ENCODE measurements at places on chromosomes 11 and 22.

DNA sequence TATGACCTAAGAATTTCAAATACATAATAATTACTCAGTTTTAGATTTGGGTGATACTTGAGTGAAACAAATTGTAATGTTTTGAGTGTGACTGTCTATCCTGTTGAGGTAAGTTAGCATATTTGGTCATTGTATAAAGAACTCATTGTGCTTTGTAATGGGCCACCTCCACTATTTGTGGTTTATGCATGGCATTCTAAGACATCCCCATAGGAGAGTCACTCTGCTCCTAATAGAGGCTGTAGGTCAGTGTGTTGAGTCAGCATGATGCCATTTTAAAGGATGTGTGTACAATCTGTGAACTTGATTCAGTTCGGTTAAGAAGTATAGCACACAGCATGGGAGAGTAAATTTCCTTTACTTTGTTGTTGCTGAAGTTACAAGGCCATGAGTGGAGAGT, 1112.4 kb downstream of the JRKL start:
- DNase-seq: no peak

GRCh38 chr11:110573411-110573810, 138.8 kb downstream of the ARHGAP20 start:
- DNase-seq: no peak

DNA sequence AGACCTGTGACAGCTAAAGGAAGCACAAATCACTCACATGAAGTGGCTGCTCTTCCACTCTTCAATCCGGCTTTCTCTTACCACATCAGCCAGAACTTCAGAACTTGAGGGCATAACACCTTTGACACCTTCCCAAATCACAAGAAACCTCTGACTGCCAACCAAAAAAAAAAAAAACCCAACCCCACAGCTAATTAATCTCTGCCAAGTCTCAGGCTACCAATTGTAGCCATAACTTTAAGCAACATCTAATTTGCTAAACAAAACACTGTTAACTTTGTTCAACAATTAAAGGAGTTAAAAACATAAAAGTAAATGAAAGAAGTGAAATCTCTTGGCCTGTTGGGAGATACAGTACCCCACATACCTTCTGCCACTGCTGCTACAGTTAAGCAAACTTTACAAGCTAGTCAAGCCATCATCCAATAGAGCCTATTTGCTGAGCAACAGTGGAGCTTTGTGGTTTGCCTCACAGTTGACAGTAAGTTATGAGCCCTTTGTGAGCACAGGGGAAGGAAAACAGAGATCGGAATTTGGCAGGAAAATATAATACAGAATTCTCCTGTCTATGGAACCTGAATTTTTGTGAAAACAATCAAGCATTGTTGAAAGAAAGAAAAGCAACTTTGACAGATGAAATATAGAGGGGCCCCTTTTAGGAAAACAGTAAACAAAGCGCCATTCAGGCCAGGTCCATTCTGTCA, at the start of gene SOX6:
Gene SOX6, minus strand, starts transcription at position 490 of the 704 bp plus-strand sequence. CDS start 15,298 bp downstream, outside the sequence.
- no peak for DNase-seq

DNA sequence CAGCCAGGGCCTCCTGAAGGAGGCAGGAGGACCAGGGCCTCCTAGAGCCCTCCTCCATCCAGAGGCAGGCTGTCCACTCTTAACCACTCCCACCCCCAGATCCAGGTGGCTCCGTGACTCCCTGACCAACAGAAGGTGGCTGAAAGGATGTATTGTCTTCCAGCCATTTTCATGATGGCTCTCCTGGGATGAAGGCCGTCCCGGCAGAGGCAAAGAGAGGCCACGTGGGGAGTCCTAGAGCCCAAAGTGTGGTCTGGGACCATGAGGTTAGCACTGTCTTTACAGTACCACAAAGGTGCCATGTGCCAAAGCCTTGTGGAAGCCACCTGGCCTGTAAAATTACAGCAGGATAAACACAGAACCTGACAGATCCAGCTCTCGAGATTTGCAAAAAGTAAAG, 42.3 kb downstream of the DUSP8 start:
- DNase-seq: no peak

- DNase-seq: no peak
Observed at GRCh38 chr22:41664490-41664889, 24.2 kb downstream of the SNU13 start.

- DNase-seq: no peak
Observed at GRCh38 chr22:42160830-42161696, 30.5 kb upstream of the CYP2D6 start.

DNA sequence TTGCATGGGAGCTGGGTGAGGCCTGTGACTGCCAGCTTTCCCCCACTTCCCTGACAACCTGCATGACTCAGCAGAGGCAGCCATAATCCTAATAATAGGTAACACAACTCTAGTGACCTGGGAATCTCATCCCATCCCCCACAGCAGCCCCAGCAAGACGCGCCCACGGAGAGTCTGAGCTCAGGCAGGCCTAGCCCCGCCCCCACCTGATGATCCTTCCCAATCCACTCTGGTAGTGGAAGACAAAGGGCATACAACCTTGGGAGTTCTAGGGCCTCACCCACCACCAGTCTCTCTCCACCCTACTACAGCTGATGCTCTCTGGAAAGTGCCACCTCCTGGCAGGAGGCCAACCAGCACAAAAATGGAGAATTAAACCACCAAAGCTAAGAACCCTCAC, 60.3 kb downstream of the CWF19L2 start:
- DNase-seq: no peak

GRCh38 chr11:12719221-12719620, 45.0 kb downstream of the TEAD1 start:
- DNase-seq: no peak

- peak; percentile 56 for DNase-seq
Observed at GRCh38 chr22:29470159-29470855, 9.7 kb upstream of the NEFH start.

GRCh38 chr11:73137262-73137943, 4.7 kb downstream of the FCHSD2 start:
- DNase-seq: no peak

DNA sequence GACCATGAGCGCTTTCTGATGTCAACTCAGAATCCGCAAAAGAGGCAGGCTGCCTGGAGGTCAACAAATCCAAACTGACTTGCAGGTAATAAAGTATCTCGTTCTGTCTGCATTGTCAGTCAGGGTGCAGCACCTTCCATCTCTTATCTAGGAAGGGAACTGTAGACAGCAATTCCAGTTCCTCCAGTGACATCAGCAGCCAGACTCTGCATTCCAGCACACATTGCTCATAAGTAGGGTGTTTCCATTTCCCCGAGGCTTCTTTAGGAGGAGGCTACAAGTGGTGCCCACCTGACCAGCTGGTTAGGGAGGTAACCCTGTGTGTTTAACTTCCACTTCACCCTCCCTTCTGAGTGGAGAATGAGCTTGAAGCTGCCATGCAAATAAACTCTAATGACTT, 53.3 kb downstream of the NTM start:
- DNase-seq: no peak

GRCh38 chr11:93738647-93739081, 2.6 kb downstream of the TAF1D start:
- no peak for DNase-seq

DNA sequence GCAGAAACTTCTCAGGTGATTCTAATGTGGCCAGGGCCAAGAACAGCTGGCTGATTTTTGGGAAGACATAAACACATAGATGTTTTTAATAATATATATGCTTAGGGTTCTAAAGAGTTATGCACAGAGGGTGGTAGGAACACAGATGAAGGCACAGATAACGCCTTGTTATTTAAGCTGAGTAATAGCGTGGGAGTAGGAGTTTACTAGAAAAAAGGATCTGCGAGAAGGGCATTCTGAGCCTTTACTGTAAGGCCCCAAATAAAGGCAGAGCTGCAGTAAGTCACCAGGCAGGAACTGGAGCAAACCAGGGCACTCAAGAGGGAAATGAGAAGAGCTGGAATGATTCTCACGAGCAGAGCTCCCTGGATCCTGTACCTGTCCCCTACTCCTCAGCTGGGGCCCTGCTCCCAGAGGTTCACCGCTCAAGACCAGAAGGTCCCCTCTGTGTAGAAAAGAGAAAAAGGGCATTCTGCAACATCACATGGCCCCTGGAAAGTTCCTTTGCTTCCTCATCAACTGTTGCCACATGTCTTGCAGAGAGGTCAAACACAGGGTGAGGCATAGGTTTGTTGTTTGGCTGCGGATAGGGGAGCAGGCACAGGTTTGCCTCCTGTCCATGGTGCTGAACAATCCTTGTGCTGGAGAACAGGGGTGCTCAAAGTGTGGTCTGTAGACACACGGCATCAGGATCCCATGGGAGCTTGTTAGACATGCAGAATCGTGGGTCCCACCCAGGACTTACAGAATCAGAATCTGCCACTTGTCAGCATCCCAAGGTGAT, 125.7 kb downstream of the TENM4 start:
- DNase-seq: no peak

GRCh38 chr22:25829237-25829636, 87.2 kb downstream of the MYO18B start:
- no peak for DNase-seq
